ENCODE measurements at places on chromosomes 16 and 17.

DNA sequence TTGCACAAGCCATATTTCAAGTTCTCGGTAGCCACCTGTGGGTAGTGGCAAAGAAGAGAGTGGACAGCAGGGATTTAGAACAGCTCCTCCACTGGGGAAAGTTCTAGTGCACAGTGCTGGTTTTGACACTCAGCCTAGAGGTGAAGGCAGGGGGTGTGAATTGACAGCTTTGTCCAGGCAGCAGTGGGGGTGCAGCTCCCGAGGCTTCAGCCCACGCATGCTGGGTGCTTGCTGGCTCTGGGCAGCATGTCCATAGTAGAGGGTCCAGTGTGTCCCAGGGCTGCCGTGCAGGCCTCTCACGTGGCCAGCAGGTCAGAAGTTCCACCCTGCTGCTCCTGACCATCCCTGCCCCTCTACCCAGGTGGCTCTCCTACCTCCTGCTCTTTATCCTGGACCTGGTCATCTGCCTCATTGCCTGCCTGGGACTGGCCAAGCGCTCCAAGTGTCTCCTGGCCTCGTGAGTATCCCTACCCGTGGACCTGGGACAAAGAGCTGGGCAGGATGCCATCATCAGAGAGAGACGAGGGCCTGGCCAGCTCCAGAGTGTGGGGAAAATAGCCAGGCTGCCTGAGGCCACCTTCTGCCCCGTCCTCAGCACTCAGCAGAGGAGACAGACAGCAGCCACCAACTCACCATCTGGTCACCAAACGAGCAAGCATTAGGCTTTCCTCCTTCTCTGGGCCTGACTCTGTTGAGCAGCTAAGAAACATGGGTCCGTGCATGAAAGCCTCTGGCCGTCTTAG is 29.8 kb downstream of the TTYH2 start:
- DNase-seq: no peak

DNA sequence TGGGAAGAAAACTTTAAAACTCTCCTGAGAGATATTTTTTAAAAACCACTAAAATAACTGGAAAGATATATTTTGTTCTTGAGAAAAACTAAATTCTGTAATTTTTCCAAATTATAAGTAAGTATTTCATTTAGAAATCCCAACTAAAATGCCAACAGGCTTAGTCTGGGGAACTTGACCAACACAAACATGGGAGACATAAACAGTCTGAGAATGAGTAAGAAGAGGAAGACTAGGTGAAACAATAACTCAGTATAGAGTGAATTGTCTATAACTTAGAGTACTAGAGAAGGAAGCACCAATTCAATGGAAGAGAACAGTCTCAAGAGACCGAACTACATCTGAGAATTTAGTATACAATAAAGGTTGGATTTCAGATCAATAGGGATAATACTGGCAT is 2.9 kb downstream of the CMTM1 start:
- peak; percentile 46 for DNase-seq

DNA sequence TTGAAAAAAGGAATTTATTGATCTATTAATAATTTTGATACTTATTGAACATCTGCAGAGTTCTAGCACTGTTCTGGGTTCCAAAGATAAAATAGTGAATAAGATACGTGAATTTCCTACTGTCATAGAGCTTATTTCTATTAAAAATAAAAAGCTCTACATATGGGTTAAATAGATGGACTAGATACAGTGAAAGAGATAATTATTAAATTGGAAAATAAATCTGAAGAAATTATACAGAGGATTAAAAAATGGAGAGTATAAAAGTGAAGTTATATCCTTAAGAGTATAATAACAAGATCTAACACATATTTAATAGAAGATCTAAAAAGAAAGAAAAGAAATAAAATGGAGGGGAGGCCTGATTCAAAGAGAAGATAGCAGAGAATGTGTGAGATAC is 10.1 kb upstream of the ABCA5 start:
- DNase-seq: no peak

GRCh38 chr17:79843474-79843815 is 4.2 kb upstream of the CBX4 start:
- DNase-seq: no peak

- DNase-seq: no peak
These were observed 22.3 kb upstream of the PLCG2 start for GRCh38 chr16:81756615-81757356.

- peak; percentile 67 for DNase-seq
These were observed 166.3 kb downstream of the ANKFN1 start for GRCh38 chr17:56319531-56319930.

DNA sequence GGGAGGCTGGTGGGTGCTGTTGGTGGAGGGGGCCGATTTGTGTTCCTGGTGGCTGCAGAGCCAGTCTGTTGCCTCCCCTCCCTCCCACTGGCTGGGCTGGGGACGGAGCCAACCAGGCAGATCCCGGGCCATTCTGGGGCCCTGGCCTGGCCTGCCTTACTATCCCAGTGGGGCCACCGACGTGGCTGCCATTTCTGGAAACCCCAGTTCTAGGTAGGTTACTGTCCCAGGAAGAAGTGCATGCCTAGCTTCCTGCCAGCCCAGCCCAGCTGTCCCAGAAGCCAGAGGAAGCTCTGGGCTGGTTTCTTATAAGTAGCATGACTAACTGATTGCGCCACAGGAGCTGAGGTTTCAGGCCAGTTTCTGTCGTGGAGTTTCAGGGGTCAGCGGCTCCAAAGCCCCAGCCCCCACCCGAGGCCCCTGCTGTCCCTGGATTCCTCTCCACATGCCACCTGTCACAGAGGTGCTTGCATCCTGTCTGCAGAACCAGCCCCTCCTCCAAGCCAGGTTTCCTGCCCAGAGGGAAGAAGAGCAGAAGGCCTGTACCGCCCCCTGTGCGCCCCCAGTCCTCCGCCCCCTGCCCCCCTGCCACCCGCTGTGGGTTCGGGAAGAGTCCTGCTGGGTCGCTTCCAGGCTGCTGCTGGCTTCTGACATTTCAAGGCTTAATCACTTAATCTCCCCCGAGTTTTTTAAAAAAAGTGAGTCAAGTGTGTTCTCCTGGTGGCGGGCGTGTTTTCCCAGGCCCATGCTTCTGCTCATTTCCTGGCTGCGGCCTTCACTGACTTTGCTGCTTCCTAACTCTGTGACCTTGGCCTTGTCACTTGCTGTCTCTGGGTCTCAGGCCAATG is 13.2 kb downstream of the IL4R start:
- peak; percentile 89 for DNase-seq

- DNase-seq: peak; percentile 52
These were observed 46.4 kb upstream of the CDH13 start for GRCh38 chr16:82580298-82580890.

- DNase-seq: no peak
These were observed 137.5 kb downstream of the CCDC182 start for GRCh38 chr17:57607553-57608120.

DNA sequence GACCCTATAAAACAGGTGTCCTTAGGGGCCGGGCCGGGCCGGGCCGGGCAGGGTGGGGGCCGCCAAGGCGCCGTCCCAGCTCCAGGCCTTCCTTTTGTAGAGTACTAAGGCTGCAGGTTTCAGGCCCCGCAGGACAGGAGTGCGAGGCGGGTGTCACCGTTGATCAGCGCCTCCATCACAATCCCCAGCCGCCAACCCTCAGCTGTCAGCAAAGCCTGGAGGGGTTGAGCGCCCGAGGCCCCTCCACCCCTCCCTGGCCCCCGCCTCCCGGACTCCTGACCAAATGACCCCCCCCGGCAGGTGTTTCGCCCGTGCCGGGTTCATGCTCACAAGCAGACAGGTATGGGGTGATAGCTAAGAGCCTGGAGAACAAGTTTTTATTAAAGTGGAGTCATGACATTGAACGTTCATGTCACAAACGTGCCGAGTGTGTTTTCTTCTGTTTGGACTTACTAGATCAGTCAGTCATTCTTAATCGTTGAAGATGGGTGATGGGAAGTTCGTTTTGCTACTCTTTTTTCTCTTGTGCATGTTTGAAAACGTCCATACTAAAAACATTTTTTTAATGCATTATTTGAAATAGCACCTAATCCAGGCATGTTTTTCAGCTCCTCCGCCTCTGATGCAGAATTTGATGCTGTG is 534 bp downstream of the ARL2BP start:
- DNase-seq: no peak

GRCh38 chr17:59465949-59466307 is 99.5 kb upstream of the DHX40 start:
- no peak for DNase-seq

DNA sequence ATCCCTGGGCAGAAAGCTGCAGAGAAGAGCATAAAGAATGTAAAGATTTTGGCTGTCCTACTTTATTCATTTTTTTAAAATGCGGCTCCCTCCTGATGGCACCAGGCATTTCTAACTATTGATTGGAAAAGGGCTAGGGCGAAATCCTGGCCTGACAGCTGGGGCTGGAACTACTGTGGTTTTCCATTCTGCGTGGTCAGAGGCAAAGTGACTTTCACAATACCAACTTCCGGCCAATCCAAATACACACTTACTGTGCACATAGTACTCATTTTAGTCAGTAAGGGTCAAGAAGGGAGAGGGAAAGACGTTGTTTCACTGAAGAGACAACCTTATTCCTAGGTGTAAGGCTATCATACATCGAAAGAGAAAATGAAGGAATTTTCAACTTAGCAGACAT is 113.8 kb upstream of the PMFBP1 start:
- no peak for DNase-seq

GRCh38 chr17:1686086-1686485 is 1.4 kb upstream of the PRPF8 start:
- DNase-seq: no peak

- DNase-seq: no peak
These were observed 46.9 kb downstream of the METRNL start for GRCh38 chr17:83126275-83126811.

GRCh38 chr16:82987767-82988166 is 361.0 kb downstream of the CDH13 start:
- no peak for DNase-seq

GRCh38 chr16:50591800-50592771 is 43.9 kb downstream of the NKD1 start:
- no peak for DNase-seq

DNA sequence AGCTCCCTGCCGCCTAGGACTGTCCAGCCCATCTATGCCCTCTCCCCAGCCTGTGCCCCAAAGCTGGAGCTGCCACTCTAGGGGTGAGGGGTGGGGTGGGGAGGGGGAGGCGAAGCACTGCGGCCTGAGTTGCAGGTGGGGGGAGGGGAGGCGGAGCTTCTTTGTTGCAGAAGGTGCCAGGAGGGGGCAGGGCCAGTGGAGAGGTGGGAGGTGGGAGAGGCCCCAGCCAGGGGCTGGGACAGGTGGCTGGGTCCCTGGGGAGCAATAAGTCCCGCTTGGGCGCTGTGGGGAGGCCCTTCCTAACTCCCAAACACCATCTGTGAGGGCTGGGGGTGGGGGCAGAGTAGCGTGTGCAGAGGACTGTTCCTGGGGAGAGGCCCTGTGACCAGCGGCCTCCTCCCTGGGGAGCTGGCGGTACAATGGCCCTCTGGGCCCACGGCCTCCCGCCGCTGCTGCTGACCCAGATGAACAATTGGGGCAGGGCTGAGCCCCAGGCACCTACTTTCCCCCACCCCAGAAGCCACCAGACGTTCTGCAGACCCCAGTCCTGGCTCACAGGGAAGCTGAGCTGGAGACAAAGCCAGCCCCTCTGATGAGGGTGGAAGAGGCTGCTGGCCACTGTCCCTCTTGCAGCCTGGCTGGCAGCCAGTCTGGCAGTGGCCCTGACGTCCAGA is 2.2 kb upstream of the NTN3 start:
- DNase-seq: no peak

Data from fibroblast of skin of right quadriceps (primary cell).